ENCODE measurements at places on chromosomes 13 and 19.

DNA sequence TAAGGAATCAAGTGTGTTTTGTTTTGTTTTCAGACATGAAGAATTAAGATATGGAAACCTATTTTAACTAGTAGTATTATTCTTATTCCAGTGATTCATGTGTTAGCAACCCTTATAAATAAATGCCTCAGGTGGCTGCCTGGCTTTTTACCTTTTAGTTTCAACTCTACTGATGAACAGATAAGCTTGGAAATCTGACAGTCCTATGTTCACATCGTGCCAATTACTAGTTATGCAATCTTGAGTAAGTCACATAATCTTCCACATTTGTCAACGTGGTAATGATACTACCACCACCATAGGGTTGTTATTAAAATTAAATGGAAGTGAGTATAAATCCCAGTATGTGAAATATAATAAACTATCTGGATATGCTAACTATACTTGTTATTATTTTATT is 64.3 kb downstream of the TBC1D4 start:
- no peak for DNase-seq

GRCh38 chr19:48716562-48717291 is 2.8 kb downstream of the MAMSTR start:
- DNase-seq, result no peak

- no peak for DNase-seq
Observed at GRCh38 chr19:11198769-11199424, 1.6 kb upstream of the KANK2 start.

- DNase-seq, result no peak
Observed at GRCh38 chr19:13797870-13798269, 2.6 kb downstream of the ZSWIM4 start.

DNA sequence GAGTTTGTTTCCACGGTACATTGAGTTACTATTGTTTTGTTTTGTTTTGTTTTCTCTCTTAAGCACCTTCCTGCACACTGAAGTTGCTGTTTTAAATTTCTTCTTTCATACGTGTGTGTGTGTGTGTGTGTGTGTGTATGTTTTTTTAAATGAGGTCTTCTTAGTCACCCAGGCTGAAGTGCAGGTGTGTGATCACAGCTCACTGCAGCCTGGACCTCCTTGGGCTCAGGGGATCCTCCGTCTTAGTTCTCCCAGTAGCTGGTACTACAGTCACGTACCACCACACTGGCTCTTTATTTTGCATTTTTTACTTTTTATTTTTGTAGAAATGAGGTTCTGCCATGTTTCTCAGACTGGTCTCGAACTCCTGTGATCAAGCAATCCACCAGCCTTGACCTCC is 20.8 kb upstream of the ZNF429 start:
- DNase-seq, result no peak

DNA sequence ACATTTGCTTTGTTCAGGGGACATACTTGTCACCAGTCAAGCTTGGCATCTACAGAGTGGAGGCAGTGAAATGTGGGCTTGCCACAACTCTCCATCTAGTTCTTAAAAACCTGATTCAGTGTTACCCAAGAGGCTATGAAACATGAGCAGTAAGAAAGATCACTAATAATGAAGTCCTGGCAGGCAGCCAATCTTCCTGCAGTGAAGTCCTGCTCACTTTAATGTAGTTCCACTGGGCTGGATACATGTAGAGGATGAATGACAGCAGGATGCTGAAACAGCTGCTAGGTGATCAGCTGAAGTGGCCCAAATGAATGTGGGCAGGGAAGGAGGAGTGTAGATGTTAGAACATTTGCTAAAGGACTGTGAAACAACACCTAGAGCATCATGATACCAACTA is 1213.1 kb downstream of the OLFM4 start:
- DNase-seq, result no peak

DNA sequence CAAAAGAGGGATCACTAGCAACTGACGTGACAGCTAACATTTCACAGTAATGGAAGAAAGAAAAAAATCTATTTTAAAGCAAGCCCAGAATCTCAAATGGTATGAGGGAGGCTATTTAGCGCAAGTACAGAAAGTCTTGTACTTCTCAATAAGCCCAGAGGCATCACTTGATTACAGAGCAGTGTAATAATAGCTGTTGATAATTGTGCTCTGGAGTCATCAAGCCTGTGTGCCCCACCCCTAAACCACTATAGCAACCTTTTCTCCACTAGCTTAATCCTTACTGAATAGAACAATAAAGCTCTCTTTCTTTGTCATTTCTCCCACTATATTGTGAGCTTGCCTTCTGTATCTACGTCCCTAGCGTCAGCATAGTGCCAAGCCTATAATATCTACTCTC is 56.6 kb downstream of the FREM2 start:
- DNase-seq, result no peak

GRCh38 chr13:106133025-106133424 is 402.4 kb downstream of the EFNB2 start:
- DNase-seq, result no peak

DNA sequence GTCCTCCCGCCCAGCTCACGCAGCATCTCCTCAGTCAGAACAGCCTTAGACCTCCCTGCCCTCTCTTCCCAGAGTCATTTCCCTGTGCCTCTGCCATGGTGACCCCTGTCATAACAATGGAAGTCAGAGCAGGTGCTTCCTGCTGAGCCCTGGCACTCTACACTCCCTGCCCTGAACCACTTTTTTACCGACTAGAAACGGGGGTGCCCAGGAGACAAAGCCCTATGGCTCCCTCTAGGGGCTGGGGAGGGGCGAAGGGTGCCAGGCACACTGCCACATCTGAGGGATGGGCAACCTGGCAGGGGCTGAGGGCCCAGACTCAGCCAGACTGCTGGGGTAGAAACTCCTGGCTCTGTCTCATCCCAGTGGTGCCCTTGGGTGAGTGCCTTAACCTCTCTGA is 16.4 kb downstream of the ZNF574 start:
- no peak for DNase-seq

DNA sequence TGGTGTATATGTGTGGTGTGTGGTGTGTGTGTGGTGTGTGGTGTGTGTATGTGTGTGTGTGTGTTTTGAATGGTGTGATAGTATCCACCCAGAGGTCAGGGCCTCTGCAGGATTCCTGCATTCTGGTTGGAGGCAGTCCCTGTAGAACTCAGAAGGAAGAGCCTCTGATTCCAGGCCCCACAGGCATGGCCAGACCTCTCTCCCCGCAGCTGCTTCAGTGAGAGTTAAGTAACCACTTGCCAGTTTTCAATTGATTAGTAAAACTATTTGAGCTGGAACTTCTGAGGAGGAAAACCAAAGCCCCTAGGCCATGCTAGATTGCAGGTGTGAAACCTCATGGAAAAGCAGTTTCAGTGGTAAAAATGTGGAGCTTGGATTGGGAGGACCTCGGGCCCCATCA is 2.1 kb downstream of the ATP12A start:
- no peak for DNase-seq

GRCh38 chr19:18232540-18233223 is 6.4 kb upstream of the PDE4C start:
- DNase-seq, result no peak
